ENCODE measurements at places on chromosomes 3 and 15. TPM values are rescaled to one million over a fixed set of nuclear protein-coding genes. Genes with fewer than 3 reads are reported as not detected.

- DNase-seq: no peak
- no peaks in the 10 kb centered on the region for H3K4me1 ChIP-seq
- no peak overlapping the region for H3K4me3 ChIP-seq
- H3K27ac ChIP-seq: no peak overlapping the region
Observed at GRCh38 chr3:173823911-173824460, 426.4 kb downstream of the NLGN1 start.

DNA sequence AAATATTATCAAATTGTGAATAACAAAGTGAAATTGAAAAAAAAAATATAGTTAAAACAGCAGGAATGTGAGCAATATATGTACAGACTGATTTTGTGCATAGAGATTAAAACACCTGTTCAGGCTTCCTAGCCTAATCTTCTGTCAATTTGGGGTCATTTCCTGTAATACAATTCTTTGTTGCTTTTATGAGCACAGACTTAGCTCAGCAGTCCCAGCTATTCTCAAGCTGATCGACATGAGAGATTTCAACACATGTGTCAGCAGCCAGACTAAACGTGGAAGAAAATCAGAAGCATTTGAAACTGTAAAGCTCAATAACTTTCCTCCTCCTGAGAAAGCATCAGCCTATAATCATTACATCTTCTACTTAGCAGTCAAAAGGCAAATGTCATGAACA, 1.6 kb upstream of the FHIT start:
- no peaks in the 10 kb centered on the region for H3K27me3 ChIP-seq
- no peak overlapping the region for H3K4me3 ChIP-seq
- peaks cover 17% of the 10 kb centered on the region for H3K4me1 ChIP-seq
- DNase-seq: no peak
- no peak overlapping the region for H3K27ac ChIP-seq

DNA sequence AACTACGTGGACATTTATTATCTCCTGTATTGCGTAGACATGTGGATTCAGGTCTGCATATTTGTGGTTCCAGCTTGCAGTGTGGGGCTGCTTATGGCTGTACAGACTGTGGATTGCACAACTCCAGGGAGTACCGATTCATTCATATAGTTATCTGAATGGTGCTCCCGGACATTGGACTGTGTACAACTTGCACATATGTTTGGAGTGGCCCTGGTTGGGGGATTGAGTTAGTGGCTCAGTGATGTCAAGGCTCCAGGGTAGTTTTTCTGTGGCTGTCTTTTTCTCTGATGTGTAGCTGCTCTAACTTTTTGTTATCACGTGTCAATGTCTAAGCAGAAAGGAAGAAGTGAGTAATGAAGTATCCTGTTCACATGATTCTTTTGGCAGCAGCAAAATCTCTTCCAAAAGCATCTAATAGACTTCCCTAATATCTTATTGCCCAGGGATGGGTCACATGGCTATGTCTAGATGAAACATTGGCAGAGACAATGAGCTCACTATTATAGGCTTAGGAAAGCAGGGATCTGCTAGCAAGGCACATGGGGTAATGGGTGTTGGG, 15.8 kb downstream of the ST3GAL6 start:
- H3K36me3 ChIP-seq: no peaks in the 10 kb centered on the region
- no peak for DNase-seq
- no peak overlapping the region for H3K4me3 ChIP-seq
- H3K4me1 ChIP-seq: no peaks in the 10 kb centered on the region
- H3K27me3 ChIP-seq: no peaks in the 10 kb centered on the region

GRCh38 chr15:50576166-50576565, 29.7 kb upstream of the USP50 start:
- no peak overlapping the region for H3K4me3 ChIP-seq
- H3K27me3 ChIP-seq: no peaks in the 10 kb centered on the region
- H3K4me1 ChIP-seq: no peaks in the 10 kb centered on the region
- DNase-seq: no peak

DNA sequence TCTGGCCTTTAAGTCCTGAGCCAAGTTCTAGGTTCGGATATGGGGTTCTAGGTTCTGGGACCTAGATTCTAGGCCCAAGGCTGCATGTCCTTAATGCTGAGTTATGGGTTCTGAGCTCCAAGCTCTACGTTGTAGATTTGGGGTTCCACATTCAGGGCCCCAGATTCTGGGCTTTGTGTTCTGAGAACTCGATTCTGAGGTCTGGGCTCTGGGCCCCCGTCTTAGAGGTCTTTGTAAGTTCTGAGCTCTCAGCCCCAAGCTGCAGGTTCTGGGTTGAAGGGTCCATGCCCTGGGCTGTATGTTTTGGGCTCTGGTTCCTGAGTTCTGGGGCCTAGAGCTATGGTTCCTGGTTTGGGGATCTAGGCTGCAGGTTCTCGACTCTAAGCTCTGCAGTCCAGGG, 10.0 kb upstream of the DNAJB8 start:
- DNase-seq: no peak
- H3K4me3 ChIP-seq: no peak overlapping the region
- no peak overlapping the region for H3K27ac ChIP-seq
- no peaks in the 10 kb centered on the region for H3K4me1 ChIP-seq

- no peaks in the 10 kb centered on the region for H3K4me1 ChIP-seq
- H3K27me3 ChIP-seq: no peaks in the 10 kb centered on the region
- H3K4me3 ChIP-seq: no peak overlapping the region
- H3K27ac ChIP-seq: no peak overlapping the region
- no peak for DNase-seq
Observed at GRCh38 chr3:78410077-78410476, 1357.7 kb downstream of the ROBO1 start.

GRCh38 chr3:18144571-18144970, 280.6 kb downstream of the SATB1 start:
- no peak for DNase-seq
- no peak overlapping the region for H3K27ac ChIP-seq
- H3K4me3 ChIP-seq: no peak overlapping the region
- no peaks in the 10 kb centered on the region for H3K27me3 ChIP-seq

The CELSR3 gene
- polyA plus RNA-seq: 2.5 TPM

The TRIM71 gene
- not detected for polyA plus RNA-seq
